Renal pelvis (tissue), 12 donors: ENCODE measurements at places on chromosomes 1 and 21. TPM values are rescaled to one million over a fixed set of nuclear protein-coding genes. Genes with fewer than 3 reads are reported as not detected.

DNA sequence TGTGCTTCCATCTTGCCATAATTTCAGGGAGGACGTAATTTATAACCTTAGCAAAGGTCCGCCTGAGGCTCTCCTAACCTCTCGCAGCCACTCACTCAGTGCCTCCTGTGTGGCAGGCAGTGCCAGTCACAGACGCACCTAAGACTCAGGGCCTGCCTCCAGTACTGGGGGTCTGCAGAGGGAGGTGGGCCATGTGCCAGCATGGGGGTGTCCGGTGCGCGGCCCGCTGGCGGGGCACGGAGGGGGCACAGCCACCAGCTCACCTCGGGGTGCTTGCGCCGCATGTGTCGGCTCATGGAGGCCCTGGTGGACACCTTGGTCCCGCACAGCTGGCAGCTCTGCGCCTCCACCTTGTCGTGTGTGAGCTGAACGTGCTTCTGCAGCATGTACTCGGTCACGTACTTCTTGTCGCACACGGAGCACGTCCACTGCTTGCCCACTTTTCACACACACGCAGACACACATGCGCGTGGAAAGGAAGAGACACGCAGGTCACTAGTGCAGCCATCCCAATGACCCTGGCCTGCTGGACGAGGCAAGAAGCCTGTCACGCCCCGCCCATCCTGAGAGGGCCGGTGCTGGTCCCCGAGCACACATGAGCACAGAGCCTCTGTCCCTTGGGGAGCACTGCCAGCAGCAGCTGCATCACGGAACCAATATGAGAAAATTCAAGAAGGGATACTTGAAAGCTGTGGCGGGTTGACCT lies 43.2 kb upstream of the RIPK4 start:
- no peak for DNase-seq

- DNase-seq = no peak
These were observed 62.8 kb downstream of the RHOU start for GRCh38 chr1:228798035-228798434.

DNA sequence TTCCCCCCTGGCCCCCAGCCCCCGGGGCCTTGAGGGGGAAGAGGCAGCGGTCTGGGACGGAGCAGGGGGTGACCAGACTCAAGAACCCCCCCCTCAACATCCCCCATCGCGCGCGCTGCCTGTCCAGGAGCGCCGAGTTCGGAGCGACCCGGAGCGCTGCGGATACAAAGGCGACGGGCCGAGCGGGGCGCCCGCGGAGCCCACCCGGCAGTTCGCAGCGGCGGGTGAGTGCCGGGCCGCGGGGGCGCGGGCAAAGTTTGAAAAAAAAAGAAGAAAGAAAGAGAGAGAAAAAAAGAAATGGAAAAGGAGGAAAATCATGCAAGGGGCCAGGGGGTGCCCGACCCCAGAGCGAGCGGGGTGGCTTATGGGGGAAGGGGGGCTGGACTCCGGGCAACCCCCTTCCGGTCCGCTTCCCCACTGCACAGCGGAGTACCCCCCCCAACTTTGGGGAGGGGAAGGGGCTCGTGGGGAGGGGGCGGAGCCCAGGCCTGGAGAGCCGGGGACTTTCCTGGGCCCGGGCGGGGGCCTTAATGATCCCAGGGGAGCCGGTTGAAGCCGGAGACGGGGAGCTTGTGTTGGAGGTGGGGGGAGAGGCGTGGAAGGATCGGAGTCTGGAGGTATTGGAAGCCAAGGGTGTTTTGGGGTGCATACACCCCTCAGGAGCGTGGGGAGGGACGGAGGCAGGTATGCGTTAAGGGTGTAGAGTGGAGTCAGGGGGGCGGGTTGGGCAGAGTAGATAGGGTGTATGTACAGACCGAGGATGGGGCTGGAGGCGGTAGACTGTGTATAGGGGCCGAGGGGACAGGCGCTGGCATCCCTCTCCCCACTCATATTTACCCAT lies 502 bp downstream of the VANGL2 start:
- peak; percentile 58 for DNase-seq

GRCh38 chr1:183884526-183884925 lies 79.6 kb downstream of the RGL1 start:
- no peak for DNase-seq

DNA sequence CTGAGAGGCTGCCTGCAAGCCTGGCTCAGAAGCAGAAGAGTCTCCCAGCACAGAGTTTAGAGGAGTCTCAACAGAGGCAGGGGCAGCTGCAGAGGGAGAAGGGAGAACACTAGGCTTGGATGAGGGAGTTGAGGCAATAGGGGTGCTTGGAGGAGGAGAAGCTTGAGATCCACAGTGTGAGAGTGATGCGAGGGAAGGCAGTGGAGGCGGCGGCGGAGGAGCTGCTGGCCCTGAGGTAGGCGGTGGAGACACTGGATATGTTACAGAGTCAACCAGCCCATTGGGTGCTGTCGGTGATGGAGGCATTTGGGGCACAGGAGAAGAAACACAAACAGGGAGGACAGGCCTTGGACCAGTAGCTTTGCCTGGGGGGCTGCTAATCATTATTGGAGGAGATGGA lies 89.4 kb upstream of the LBR start:
- DNase-seq = no peak

GRCh38 chr1:3207217-3207848 lies 138.3 kb downstream of the PRDM16 start:
- DNase-seq = no peak

DNA sequence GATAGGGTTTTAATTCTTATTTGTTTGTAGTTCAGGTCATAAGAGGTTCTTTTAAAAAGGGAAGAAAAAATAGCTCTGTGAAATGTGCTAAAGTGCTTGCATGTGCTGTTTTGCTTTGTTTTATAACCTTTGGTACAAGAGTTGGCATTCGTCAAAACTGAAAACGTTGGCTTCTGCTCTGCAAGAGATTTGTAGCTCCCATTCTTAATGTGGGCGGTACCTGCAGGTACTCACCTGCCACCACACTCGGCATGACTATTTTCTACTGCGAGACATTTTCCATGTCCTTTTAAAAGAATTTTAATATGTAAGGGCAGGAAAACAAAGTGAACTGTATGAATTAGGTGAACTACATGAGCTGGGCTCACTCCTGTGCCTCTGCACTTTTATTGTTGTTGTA lies 92.6 kb downstream of the ADARB1 start:
- DNase-seq = no peak

DNA sequence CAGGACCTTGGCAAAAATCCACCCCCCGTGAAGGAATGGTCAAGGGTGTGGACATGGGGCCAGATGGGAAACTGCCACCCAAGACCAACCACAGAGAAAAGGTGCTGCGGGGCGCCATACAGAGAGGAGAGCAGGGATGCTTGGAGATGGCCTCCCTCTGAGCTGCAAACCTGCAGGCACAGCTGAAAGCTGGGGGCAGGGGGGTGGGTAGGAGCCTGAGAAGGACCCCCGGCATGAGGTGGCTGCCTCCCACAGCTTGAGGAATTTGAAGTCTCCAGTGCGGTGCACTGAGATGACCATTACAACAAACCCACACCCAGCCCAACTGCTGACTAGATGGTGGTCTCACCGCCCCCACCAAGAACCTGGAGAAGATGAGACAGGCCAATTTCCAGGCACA lies 84.8 kb downstream of the WDR4 start:
- no peak for DNase-seq

DNA sequence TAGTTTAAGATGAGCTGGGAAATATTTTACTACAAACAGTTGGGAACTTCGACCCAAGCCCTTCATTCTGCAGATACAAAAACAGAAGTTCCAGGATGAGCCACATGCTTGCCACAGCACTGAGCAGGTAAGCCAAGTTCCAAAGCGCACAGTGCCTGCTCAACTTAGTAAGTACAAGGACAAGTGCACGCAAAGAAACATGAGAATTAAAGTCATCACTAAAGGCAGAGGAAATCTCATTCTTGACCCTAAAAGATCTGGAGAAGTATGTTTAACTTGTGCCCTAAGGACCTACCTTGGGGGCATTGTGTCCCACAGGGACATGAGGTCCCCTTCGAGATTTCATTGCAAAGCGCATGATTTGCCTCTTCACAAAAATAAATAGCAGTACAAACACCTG lies 1.2 kb upstream of the UBAP2L start:
- no peak for DNase-seq

GRCh38 chr1:2378956-2379732 lies 12.2 kb downstream of the MORN1 start:
- no peak for DNase-seq

DNA sequence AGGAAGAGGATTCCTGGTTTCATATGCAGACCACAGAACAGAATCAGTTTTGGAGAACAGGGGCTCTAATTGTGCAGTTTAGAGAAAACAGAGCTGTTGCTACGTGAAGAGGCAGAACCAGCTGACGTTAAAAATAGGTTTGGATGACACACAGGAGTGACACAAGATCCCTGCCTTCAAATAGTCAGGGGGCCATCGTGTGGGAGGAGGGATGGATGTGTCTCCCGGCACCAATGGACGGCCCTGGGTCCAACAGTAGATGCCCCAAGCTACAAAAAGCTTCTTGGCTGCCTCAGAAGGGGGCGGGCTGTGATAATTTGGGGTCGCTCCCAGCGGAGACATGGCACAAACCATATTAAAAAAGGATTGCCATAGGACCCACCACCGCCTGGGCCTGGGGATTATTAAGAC lies 87.8 kb downstream of the MRPL37 start:
- DNase-seq = no peak

- no peak for DNase-seq
These were observed 19.2 kb upstream of the TAS1R2 start for GRCh38 chr1:18878538-18879214.

- no peak for DNase-seq
These were observed 18.0 kb downstream of the INSRR start for GRCh38 chr1:156840898-156841279.

DNA sequence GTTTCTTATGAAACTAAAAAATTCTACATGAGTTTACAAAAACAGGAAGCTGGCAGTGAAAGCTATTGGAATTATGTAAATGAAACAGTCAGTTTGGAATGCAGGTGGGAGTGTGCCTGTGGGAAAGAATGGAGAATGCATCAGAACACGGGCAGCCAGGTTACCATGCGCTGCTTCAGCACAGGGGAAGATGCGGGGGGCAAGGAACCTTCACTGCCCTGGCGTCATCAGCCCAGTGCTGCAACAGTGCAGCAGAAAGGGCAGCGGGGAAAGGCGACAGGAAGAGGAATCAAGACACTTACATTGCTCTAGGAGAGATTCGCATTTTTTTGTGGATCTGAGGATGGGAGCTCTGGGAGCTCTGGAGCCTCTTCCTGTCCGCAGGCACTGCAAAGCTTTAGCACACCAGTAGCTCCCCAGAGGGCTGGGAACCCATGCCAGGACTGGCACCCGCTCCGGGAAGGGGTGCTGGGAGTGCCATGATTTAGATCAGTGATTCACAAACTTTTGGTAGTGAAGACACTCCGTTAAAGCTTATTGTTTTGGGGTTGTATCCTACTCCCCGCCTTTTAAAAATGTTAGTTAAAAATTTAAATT lies 64.1 kb upstream of the WDR26 start:
- DNase-seq = peak; percentile 58

DNA sequence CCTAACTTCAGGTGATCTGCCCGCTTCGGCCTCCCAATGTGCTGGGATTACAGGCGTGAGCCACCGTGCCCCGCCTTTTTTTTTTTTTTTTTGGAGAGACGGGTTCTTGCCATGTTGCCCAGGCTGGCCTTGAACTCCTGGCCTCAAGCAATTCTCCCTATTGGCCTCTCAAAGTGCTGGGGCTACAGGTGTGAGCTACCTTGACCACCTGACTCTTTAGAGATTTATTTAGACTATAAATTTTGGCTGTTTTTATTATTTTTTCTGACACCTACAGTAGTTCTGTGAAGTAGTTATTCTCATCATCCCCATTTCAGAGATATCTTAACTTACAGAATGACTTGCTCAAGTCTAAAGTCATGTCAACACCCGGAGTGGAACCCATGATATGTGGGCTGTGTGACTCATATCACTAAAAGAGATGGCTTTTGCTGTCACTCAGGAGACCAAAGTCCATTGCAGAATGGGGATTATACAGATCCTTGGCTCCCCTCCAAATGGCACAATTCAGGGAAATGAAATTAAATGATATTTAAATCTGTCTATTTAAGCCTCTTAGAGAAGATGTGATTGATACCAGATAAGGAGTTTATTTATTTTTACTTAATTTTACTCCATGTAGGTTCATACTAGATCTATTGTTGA lies 93.2 kb downstream of the CTH start:
- no peak for DNase-seq

GRCh38 chr1:30538226-30538992 lies 185.0 kb downstream of the MATN1 start:
- DNase-seq = no peak

- DNase-seq = no peak
These were observed 372.7 kb downstream of the BRINP3 start for GRCh38 chr1:190104961-190105360.

DNA sequence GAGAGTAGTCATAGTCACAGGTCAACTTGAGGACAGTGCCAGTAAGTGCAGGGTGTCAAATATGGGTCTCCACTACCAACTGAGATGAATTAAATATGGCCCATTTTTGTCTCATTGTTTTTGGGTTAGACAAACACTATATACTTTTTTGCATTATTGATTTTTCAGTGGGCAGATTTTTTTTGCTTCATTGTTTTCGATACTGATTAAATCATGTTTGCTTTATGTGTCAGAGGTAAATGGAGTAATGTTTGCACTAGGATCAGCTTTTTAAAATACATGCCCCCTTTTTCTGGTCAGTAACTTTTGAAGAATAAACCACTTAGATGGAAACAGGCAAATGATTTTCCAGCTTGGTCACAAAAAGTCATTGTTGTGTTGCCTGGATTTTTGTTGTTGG lies 199.0 kb downstream of the USH2A start:
- DNase-seq = no peak

Gene ZNF683
- not detected for polyA plus RNA-seq

Gene GSTM5
- polyA plus RNA-seq = 36.5 TPM

Gene GSTM1
- 2.3 TPM for polyA plus RNA-seq

Gene KLHL12
- 38.9 TPM for polyA plus RNA-seq

Gene IFNLR1
- 5.8 TPM for polyA plus RNA-seq

Gene PRDM16
- 9.6 TPM for polyA plus RNA-seq

Gene PWP2
- polyA plus RNA-seq = 9.1 TPM

Gene CDCP2
- 0.10 TPM for polyA plus RNA-seq

Gene THEM4
- 40.5 TPM for polyA plus RNA-seq

Gene MASP2
- polyA plus RNA-seq = 12.3 TPM

Gene CD5L
- not detected for polyA plus RNA-seq
